ENCODE measurements at places on chromosomes 2 and 18.

- DNase-seq: no peak
These were observed 276.4 kb downstream of the TGIF1 start for GRCh38 chr18:3726238-3726951.

DNA sequence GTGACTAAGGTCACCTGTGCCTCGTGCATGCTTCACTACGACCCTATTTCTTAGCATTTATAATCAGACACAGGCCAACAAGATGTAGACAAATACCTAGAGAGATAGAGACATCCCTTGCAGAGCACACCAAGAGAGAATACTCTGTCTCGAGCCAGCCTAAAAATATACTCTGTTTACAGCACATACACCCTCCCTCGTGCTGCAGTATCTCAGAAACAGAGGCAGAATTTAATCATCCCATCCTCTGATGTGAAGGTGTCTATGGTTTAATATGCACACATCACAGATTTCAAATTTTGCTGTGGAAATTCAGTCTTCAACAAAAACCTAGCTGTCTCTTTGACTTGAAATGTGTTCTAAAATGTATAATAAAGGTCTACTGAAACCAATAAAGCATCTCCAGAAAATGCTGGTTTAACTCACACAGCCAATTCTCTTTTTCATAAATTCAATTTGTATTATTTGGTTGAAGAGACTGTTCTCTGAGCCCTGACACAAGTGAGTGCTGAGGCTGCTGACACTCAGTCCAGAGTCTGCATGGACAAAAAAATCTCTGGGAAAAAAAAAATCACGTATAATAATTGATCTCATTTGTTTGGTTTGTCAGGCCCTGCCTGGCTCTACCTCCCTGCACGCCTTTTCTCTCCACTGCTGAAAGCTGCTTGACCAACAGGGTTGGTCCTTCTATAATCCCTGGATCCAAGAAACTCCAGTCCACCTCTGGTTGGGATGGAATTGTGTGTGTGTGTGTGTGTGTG, 142.0 kb upstream of the FSHR start:
- DNase-seq: no peak

GRCh38 chr18:58139459-58140386, 95.7 kb downstream of the NEDD4L start:
- no peak for DNase-seq

GRCh38 chr2:69279211-69279610, 107.8 kb downstream of the GFPT1 start:
- DNase-seq: no peak

- no peak for DNase-seq
These were observed 20.8 kb downstream of the BAZ2B start for GRCh38 chr2:159595410-159596046.

- DNase-seq: no peak
These were observed 11.9 kb downstream of the CIB4 start for GRCh38 chr2:26629346-26629630.

DNA sequence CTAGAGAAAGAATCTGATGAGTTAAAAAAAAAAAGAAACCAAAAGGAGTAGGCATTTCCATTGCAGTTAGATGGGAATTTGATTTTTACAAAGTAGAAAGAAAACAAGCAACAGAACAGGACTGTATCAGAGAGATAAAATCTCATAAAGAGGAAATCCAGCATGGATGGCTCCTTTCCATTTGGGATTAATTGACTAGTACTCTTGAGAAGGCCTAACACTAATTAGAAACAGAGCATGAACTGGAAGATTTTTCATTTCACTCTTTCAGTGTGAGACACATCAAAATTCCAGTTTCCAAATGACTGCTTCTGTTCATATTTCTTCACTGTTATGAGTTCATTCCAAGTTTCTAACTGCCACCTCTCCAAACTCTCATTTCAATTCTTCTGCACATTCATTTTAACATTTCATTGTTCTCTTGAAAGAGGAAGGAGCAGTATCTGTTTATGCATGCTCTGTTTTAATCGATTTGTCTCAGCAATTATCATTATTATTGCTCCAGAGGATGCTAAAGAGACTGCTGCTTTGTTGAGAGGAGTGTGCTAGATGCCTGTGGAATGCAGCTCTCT, 108.8 kb upstream of the PIEZO2 start:
- DNase-seq: peak; percentile 9

GRCh38 chr2:189608170-189608569, 27.6 kb upstream of the SLC40A1 start:
- no peak for DNase-seq

DNA sequence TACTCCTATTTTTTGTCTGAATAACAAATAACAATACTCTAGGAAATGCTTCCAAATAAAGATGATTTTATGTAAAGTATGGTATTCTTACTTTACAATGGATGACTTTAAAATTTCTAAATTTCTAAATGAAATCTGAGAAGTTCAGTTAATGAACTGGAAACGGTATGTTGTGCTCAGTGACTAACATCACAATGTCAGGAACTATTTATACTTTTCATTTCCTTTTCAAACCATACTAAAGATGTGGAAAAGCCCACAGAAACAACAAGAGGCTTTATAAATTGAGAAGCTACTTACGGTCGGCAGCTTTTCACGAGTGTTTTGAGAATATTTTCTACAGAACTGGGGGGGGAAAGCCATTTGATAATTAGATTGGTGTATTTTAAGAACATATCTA, 31.1 kb downstream of the PSME4 start:
- DNase-seq: peak; percentile 29

DNA sequence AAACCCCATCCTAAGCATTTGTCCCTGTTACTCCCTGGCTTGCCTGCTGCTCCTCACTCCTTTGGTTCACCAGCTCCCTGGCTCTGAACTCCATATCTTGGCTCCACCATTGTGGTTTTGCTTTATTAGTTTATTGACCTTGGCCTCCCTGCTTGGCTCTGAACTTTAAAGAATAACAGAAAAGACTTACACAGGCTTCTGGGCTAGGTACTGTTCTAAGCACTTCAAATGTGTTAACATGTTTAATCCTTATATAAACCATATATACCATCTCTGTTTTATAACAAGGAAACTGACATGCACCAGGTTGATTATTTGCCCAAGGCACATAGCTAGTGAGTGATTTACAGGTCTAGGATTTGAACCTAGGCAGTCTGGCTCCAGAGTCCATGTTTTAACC, 149.7 kb upstream of the CAPN13 start:
- no peak for DNase-seq

DNA sequence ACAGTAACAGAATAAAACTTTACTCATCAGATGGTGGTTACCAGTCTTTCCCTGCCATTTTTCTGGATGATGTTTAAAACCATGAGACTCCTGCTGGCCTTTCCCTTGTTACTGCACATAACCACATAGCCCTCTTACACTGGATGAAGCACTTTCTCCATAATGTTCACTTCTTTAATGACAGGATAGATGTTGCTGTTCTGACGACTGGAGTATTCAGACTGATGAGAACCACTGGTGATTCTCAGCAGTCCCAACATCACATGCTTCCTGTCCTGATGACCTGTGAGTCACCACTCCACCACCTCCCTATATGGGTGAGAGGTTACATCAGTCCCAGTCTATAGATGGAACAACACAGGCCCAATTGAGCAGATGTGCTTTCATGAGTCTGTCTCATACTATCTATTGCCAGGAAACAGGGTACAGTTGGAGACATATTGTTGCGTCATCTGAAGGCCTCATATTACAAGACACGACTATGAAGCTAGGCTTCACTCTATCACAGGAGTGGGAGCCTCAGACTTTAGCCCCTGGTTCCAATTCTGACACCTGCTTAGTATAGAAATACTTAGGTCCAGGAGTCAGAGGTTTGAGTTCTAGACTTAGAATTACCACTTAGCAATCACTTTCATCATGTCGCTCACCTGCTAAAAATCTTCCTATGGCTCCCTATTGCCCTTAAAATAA, 145.7 kb upstream of the KLF7 start:
- peak; percentile 99 for DNase-seq
